ENCODE measurements at places on chromosomes 4 and X.

- peak; percentile 40 for DNase-seq
Measured at GRCh38 chr4:147096667-147097604, 151.3 kb upstream of the TTC29 start.

DNA sequence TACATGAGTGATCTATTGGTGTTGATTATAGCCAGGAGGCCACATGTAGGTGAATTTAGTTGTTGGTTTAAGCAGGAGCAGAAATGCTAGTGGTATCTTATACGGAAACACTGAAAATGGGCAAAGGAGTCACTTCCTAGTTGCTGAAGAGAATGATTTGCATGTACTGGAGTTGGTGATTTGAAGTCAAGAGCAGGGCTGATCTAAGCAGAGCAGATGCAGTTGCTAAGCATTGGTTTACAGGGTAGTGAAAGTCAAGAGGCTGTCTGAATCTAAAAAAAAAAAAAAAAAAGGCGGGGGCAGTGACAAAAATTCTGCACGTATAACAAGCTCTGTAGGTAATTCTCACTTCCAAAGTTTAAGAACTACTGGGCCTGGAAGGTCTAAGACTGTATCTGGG lies 90.4 kb upstream of the HPRT1 start:
- no peak for DNase-seq

GRCh38 chrX:42093756-42094155 lies 170.4 kb upstream of the CASK start:
- no peak for DNase-seq

DNA sequence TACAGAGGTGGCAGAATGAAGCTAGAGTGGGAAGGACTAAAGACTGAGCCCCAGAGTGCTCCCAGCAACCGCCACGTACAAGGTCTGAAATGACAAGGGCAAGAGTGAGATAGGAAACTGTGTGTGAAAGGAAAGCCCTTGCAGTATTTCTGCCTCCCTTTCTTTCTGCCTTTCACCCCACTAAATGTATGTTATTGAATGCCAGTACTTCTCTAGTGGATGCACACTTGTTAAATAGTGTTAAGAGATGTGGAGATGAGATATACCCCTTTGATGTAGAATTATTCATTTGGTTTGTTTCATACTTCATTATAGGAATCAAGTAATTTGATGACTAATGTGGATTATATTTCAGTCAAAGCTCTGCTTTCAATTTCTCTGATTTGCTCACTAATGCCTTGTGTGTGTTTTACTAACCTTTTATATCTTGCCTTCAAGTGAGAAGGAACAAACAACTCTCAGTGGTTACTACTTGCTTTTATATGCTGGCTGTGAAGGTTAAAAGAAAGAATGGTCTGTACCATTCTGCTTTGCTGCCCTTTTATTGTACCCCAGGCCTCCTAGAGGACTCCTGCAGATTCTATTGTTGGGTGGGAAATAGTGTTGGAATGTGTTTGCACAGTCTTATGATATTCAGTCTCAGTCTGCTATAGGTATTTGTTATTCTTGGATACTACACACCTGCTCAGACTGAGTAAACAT lies 8.0 kb upstream of the ANXA3 start:
- DNase-seq: no peak

DNA sequence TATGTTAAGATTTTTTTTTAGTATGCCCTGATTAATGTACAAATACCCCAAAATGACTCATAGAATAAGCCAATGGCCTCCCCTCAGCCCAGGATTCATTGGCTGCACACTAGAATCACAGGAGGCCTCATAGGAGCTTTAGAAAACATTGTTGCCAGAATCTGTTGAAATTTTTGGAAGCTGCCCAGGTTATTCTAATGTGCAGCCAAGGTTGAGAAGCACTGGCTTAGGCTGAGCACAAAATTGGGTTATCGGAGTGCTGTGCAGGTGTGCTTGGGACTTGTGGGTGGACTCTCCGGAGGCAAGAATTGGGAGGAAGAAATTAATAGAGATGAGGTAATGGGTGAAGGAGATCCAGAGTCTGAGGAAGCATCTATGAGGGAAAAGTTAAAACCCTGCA lies 41.3 kb upstream of the VCX start:
- DNase-seq: no peak
